OCI-M1 (cell line): ENCODE measurements at places on chromosomes 13 and 19.

DNA sequence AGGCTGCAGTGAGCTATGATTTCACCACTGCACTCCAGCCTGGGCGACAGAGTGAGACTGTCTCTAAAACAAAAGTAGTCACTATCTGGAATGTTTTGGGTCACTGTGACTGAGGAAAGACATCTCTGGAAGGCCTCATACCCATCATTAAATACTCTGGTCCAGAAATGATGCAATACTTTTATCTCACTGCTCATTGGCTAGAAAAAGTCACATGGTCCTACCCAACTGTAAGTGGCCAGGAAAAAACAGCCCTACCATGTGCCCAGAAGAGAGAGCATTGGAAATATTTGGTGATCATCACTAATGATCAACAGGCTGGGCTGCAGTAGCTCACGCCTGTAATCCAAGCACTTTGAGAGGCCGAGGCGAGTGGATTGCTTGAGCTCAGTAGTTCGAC is 29.8 kb downstream of the PNPLA6 start:
- no peak for DNase-seq

GRCh38 chr19:5302396-5302795 is 38.2 kb downstream of the PTPRS start:
- no peak for DNase-seq

DNA sequence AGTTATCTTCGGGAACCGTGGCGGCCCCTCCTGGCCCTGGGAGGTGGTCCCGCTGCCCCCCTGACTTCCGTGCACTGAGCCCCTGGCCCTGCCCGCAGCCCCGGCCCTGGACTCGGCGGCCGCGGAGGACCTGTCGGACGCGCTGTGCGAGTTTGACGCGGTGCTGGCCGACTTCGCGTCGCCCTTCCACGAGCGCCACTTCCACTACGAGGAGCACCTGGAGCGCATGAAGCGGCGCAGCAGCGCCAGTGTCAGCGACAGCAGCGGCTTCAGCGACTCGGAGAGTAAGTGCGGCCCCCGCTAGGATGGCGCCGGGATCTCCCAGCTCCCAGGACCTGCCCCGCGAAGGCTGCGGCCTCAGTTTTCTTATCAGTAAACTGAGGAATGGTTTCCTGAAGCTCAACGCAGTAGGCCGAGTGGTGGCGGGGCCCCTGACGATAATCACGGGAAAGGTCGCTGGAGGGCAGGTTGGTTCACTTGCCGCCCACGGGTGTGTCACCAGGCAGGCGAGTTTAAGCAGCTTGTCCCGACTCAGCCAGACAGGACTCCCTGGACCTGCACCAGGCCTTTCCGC is 924 bp downstream of the RGCC start:
- no peak for DNase-seq

GRCh38 chr13:32264407-32264806 is 50.8 kb downstream of the ZAR1L start:
- no peak for DNase-seq

GRCh38 chr19:39497996-39498797 is 550 bp upstream of the DLL3 start:
- DNase-seq, result peak; percentile 79

DNA sequence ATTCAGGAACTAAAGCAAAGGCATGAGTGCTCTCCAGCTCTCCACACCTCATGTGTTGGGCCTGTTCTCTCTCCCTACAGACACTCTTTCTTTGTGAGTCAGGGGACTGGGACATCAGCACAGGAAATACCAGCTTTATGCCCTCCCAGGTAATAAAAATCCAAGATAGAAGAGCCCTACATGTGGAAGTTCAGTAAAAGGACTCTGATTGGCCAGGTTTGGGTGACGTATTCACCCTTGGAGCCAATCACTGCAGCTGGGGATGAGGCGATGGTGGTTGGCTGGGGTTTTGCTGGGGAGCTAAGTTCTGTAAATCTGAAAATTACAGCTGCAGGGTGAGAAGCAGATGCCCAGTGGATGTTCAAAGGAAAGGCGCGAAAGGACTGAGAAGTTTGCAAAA is 32.5 kb downstream of the CCDC70 start:
- no peak for DNase-seq

DNA sequence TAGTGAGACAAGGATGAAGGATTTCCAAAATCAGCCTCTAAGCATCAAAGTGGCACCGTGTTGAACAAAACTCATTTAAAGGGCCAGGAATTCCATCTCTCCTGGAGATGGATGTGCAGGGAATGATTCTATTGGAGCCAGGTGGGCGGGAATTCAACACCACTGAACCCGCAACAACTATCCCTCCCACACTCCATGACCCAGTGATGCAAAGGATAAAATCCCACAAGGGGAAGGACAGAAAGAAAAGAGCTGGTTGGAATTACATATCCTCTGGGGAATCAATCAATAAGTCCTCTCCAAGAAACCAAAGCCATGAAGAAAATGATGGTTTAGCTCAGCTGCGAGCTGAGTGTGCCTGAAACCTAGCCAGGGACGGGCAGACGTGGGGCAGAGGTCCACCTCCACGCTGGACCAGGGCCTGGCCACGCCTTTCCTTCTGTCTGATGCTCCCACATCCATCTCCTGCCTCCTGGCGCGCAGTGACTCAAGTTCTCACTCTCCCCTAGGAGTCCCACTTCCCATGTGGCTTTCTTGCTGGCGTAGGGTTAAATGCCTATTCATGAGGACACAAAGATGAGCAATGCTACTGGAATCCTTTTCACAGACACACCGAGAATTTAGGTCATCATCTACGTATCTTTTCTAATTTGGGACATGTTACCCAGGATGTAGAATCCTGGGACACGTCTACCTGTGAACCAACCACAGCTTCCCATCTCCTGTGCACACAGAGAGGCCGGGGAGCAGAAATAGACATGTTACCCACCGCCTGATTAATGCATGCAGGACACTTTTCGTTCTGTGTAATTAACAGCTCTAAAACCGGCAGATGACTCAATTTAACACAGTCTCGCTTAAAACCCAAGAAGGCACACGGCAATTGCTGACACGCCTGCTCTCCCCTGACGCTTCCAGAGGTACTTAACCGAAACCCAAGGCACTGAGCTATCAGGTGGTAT is 48.6 kb downstream of the PEPD start:
- DNase-seq, result no peak

DNA sequence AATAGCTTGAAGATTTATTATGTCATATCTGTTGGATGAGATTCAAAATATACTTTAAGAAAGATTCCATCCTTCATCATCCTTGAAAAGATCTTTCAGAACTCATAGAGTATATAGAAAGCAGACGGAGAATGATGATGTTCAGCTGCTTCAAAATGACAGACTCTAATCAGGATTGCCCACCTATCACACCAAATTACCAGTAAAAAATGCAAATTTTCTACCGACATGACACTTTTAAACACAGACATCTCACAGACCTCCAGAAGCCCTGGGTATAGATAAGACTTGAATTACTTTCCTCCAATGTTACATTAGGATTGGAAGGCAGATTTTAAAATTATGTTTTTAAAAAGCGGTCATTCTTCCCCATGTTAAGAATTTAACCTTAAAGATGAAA is 235.5 kb downstream of the GPC6 start:
- no peak for DNase-seq

- DNase-seq, result no peak
These were observed 316.6 kb downstream of the DCLK1 start for GRCh38 chr13:35814605-35815011.

- DNase-seq, result no peak
These were observed 43.0 kb downstream of the COL4A2 start for GRCh38 chr13:110350049-110350448.
